ENCODE measurements at places on chromosomes 6 and 20. TPM values are rescaled to one million over a fixed set of nuclear protein-coding genes. Genes with fewer than 3 reads are reported as not detected.

- DNase-seq, result no peak
Measured at GRCh38 chr6:11908436-11909105, 103.5 kb upstream of the HIVEP1 start.

DNA sequence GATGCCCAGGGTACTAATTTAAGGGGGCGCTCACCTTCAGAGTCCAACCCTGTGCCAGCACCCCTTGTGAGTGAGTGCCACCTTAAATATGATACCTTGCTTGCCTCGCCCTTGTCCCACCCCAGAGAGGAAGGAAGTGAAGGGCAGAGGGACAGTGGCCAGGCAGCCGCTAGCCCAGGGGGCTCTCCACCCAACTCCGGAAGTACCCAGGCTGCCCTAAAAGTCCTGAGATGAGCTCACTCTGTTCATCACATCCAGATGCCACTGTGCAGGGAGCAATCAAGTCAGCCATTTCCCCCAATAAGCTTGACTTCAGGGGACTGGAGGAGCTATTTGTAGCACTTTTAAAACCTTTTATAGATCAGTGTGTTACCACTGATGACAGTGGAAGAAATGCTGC lies 25.0 kb upstream of the STX16 start:
- no peak for DNase-seq

DNA sequence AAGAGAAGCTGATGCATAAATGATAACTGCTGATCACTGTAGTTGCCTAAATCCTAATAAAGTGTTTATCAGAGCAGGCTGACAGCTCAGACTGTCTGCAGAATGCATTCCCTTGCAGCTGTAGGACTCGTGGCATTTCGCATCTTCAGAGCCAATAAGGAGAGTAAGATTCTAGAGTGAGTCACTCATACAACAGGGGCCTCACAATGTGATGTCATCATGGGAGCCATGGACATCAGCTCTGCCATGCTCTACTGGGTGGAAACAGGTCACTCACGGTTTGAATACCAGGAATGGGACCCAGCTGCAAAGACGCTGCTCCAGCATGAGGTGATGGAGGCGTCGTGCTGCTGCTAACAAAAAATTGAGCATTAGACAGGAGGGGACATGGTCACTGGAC lies 7.4 kb downstream of the FAM209B start:
- no peak for DNase-seq

FAM209B gene
- total RNA-seq, result not detected

DNA sequence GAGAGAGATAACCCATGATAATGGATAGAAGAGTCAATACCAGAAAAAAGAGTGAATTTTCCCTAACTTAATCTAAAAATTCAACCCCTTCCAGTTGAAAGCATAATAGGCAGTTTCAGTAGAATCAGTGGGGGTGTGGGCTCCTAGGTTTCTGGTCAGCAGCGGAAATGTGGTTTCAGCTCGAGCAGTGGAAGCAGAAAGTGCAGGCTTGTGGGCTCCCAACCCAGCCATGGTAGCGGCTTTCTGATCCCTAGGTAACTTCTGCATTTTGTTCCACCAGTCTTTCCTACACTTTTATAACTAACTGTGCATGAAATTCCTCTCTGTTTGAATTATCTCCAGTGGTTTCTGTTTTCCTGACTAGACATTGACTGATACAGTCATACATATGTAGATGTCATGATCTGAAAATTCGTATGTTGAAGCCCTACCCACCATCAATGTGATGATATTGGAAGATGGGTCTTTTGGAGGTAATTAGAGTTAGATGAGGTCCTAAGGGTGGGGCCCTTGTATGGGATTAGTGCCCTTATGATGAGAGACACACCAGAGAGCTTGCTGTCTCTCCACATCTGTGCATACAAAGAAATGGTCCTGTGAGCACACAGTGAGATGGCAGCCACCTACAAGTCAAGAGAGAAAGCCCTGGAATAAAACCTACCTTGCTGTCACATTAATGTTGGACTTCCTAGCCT lies 6.5 kb upstream of the DDO start:
- no peak for DNase-seq

DNA sequence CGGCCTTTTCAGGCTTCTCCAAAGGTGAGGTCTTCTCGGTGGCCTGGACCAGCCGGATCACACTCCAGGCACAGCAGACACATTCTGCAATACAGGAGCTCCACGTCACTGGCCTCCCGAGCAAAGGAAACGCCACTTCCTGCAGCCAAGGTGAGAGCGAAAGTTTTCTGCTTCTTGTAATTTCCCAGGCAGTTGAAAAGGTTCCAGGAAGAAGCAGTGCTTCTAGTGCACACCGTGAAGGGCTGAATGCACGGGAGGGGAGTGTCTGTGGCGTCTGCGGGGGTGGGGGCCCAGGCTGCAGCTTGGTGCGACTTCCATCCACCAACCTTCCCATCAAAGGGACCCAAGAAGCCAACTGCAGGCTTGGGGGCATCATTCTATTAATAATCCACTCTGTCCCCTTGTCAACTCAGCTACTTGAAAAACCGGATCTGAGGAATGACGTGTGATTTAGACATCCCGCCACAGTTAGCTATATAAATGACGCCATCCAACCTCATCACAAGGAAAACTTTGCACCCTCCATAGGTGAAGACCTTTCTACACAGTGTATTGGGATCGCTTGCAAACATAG lies 61.1 kb downstream of the NFATC2 start:
- no peak for DNase-seq

NRSN1 gene
- not detected for total RNA-seq

- no peak for DNase-seq
Measured at GRCh38 chr6:122918714-122919113, 77.3 kb upstream of the CLVS2 start.

SLC22A7 gene
- not detected for total RNA-seq

MRAP2 gene
- total RNA-seq, result 65.1 TPM

ULBP2 gene
- 0.68 TPM for total RNA-seq

- DNase-seq, result no peak
Measured at GRCh38 chr20:2874456-2874855, 1.2 kb downstream of the PTPRA start.

MRPS18B gene
- 26.6 TPM for total RNA-seq

DNA sequence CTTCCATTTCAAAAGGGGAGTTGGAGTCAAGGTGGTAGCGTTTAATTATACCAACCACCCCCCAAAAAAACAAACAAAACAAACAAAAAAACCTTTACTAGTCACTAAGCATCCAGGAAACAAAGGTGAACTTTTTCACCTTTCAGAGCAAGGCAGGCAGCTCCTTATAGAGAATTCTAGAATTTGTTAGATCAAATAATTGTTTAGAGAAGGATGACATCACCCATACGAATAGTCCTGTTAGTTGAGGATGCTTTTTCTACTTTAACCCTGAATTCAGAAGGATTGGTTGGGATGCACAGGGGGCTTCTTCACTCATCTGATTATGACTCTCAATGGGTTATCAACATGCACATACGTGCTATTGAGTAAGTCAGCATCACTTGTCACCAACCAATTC lies 44.3 kb downstream of the GNAS start:
- DNase-seq, result no peak

- no peak for DNase-seq
Measured at GRCh38 chr20:22663528-22664025, 79.2 kb upstream of the FOXA2 start.

DNA sequence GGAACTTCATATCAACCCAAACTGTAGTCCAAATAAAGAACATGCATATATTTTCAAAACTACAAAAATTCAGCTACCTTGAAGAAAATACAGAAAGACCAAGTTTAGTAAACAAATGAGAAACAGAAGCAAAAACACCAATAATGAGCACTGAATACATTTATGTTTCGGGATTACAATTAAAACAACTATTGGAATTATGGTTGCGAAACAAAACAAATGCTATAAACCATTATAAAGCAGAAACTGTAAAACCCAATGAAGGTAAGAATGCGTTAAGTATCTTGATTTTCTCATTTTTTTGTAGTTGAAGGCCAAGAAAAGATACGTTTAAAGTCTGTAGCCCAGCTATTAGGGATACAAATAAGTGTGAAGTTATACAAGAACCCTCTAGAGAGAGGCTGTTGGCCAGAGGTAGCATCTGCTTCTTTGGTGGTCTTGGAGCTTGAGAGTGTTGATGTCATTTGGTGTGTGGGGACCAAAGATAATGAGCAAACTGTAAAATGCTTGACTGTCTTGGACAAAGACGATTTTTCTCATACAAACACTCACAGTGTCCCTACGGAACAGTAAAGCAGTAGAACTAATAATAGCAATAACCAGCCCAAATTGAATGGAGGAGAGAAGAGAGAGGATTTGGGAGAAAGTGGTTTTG lies 111.5 kb downstream of the PRND start:
- DNase-seq, result no peak

- DNase-seq, result no peak
Measured at GRCh38 chr20:15767999-15768741, 805.1 kb downstream of the KIF16B start.

GRCh38 chr6:108564178-108564577 lies 3.5 kb downstream of the FOXO3 start:
- no peak for DNase-seq

- DNase-seq, result no peak
Measured at GRCh38 chr6:21846541-21847451, 253.2 kb downstream of the SOX4 start.

DNA sequence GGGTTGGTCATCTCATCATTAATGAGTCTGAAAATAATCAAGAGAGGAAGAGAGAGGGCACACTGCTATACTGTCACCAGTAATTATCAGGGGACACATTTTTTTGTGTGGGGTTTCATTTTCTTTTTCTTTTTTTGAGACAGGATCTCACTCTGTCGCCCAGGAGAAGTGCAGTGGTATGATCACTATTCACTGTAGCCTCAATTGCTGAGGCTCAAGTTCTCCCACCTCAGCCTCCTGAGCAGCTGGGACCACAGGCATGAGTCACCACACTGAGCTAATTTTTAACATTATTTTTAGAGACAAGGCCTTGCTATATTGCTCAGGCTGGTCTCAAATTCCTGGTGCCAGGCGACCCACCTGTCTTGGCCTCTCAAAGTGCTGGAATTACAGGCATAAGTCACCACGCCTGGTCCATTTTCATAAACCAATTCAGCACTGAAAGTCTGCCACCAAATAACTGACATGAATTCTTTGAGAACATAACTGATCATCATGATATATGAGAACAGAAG lies 43.3 kb downstream of the EPHA7 start:
- no peak for DNase-seq

- DNase-seq, result no peak
Measured at GRCh38 chr20:25220810-25221591, 25.5 kb downstream of the ENTPD6 start.

SCRT2 gene
- total RNA-seq, result not detected

GRCh38 chr20:52060794-52061714 lies 130.5 kb downstream of the ZFP64 start:
- no peak for DNase-seq

MLN gene
- total RNA-seq, result not detected

DNA sequence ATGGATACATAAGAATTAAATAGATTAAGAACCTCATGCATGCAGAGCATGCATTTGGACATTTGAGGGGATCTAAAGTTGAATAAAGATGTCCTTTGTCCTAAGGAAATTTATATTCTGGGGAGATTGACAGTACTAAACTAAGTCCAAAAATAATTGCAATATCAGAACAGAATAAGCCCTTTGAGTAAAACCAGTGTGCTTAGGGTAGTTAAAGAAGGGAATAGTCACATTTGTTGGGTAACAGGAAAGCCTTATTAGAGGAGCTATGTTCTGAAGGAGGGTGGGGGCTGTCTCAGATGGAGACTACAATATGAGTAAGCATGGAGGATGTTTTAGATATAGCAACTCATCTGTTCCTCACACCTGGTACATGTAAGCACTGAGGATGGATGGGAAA lies 35.8 kb downstream of the CDC5L start:
- DNase-seq, result no peak

VWA7 gene
- 0.58 TPM for total RNA-seq

DNA sequence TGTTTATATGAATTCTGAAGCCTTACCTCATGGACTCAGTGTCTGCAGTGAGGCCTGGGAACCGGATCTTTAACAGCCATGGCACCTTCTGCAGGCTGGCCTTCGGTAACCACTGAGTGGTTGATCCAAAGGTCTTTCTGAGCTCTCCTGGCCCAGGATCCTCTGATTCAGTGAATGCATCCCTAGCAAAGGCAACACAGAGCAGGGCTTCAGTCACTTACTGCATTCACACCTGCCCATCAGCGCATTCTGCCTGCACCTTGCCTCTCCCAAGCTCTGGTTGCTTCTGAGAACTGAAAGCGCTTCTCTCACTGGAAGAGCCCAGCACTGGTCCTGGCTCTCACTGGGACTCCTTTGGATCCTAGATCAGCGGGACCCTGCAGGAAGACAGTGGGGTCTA lies 8.4 kb upstream of the CST9 start:
- no peak for DNase-seq

GRCh38 chr20:13469262-13469661 lies 169.5 kb downstream of the TASP1 start:
- DNase-seq, result no peak

GRCh38 chr6:40376113-40376650 lies 211.0 kb downstream of the LRFN2 start:
- no peak for DNase-seq

GRCh38 chr6:74609871-74610270 lies 596.0 kb downstream of the COL12A1 start:
- no peak for DNase-seq

Measured in aorta (tissue), 5 donors.